ENCODE measurements at places on chromosomes 11 and 22.

GRCh38 chr11:12853652-12854296, 155.3 kb upstream of the RASSF10 start:
- no peak for DNase-seq

- DNase-seq = no peak
These were observed 176.4 kb downstream of the SHANK2 start for GRCh38 chr11:71075871-71076420.

DNA sequence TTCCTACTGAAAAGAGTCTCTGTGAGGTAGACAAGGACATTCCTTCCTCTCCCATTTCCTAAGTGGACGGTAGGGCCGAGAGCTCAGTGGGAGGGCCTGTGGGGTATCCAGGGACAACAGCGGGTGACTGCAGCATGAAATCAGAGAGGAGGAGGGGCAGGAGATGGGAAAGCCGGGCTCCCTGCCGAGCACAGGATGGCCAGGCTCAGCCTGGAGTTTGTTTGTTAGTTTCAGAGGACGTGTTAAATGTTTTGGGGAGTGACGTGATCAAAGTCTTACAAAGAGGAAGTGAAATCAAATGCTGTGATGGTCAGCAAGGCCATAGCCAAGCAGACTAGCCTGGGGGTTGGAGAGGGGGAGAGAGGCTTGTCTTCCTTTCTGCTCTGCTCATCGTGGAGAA, 152.7 kb downstream of the ADAMTS15 start:
- no peak for DNase-seq

- DNase-seq = peak; percentile 72
These were observed at the start of gene SIK2 for GRCh38 chr11:111601979-111602864. TSS of gene SIK2 (plus strand) at chr11:111602449. CDS start at chr11:111602564, 115 bp downstream.

- DNase-seq = no peak
These were observed 63.7 kb upstream of the HEPHL1 start for GRCh38 chr11:93957397-93957952.

- DNase-seq = no peak
These were observed 62.4 kb upstream of the NNMT start for GRCh38 chr11:114233755-114234154.

- DNase-seq = no peak
These were observed 69.5 kb upstream of the CSNK2A3 start for GRCh38 chr11:11422411-11423128.

DNA sequence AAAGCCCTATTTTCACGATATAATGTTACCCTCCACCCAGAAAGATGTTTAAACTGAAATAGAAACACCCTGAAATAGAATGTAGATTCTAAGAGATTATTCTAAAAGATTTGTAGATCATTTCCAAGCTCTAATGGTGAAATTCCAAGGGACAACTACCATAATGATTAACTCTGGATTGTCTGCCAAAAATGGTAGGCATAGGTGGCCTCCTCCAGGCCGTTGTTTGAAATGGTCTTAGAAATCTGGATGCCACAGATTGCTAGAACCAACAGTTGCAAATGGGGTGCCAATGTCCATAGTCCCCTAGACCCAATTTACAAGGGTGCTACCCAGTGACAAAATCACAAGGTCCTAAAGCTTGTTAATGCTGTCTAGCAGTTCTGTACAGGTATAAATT, 6.7 kb upstream of the SLC6A5 start:
- DNase-seq = no peak

- no peak for DNase-seq
These were observed 54.3 kb upstream of the MUC15 start for GRCh38 chr11:26626346-26626745.

DNA sequence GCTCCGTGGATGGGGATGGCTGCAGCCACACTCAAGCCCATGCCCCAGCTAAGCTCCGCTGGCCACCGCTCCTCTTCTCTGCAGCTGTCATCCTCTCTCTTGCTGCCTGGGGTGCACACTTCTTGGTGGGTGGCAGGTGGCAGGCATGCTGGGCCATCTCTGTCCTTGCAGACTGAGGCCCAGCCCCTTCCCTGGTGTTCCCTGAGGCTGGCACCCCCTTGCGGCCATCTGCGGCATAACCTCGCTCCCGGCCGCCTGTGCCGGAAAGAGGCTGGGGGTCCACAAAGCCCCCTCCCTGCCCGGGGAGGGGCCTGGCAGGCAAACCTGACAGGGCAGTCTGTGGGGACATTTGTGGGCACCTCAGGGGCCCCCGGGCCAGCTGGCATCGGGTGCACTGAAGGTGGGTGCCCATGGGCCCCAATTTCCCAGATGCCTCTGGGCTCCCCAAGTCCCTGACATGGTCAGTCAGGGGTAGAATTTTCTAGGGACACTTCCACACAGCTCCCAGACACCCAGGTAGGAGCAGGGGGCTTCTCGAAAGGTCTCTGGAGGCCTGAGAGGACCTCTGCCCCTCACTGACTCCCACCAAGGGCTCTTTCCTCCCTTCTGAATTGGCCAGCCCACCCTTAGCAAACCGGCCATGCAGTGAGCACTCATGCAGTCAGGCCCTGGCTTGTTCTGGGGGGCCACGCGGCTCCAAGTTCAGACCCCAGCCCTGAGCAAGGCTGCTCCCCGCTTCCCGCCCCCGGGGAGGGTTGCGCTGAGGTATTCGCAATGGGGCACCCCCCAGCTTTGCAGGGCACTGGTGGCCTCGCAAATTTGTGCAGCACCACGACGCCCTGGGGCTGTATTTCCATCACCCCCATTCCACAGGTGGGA, 23.5 kb upstream of the TH start:
- peak; percentile 25 for DNase-seq

DNA sequence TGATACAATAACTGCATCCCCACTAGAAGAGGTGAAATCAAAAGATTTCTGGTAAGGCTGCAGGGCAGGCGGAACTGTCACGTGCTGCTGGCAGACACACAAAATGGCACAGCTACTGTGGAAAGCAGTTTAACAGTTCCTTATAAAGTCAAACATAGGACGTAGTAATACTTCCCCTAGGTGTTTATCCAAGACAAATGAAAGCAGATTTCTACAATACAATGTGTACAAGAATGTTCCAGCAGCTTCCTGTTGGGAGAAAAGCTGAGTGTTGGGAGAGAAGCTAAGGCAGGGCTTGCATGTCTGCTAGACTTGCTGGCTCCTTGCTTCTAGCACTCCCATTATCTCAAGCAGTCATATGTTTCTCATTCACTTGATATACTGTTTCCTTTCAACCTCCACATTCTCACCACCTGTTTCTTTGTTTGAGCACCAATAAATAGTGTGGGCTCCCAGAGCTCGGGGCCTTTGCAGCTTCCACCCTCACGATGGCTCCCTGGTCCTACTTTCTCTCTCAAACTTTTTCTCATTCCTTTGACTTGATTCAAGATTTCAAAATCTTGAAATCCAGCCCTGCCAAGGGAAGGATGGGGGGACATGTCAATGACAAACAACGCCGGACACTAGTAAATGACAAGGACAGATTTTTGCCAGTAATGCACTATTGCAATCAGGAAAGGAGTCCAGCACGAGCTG, 21.2 kb upstream of the IL17RA start:
- DNase-seq = no peak

GRCh38 chr11:10379022-10379421, 74.1 kb downstream of the ADM start:
- DNase-seq = no peak

Data from activated naive CD8-positive, alpha-beta T cell treated with anti-CD3 and anti-CD28 coated beads, Interleukin-2, amount 50 U/mL, for 16 hours (primary cell).